Stimulated activated CD8-positive, alpha-beta memory T cell treated with anti-CD3 and anti-CD28 coated beads, Interleukin-7, amount 100 ng/mL, for 1 hour (primary cell): ENCODE measurements at places on chromosomes 12 and 14.

GRCh38 chr14:105165134-105165704 lies 3.4 kb downstream of the JAG2 start:
- no peak for DNase-seq

- no peak for DNase-seq
These were observed 33.1 kb upstream of the MMP19 start for GRCh38 chr12:55875704-55876467.

DNA sequence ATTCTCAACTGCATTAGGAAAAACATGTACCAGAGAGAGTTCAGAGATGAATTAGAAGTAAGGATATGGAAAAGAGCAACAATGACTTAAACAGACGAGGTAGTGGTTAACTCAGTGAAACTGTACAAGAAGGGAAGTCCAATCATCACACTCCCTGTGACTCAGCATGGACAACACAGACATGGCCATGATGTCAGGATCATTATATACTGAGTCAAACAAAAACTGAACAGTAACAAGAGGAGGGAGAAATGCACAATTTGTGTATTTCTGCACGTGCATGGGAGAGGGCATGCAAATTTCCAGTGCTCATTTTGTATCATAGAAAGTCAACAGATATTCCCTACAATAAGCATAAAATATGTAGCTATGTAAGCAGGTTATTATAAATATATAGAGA lies 1037.8 kb downstream of the BCL11B start:
- DNase-seq = no peak

DNA sequence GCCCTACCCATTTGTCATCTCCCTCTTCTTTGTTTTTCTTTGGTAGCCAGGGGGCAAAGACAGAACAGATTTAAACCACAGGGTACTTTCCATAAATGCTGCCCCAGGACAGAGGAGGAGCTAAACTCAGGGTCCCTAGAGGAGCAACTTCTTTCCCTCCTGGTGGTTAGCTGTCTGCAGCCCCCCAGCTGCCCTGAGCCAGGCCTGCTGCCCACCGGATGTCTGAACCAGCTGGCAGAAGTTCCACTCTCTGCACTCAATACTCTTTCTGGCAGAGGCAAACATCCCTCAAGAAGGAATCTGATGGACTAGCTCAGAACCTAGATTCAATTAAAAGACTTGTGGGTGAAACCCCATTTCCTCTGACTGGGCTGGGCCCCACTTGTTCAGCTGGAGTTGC lies 10.7 kb downstream of the VDR start:
- DNase-seq = no peak

- DNase-seq = no peak
These were observed 239.7 kb downstream of the EMP1 start for GRCh38 chr12:13436182-13436581.

DNA sequence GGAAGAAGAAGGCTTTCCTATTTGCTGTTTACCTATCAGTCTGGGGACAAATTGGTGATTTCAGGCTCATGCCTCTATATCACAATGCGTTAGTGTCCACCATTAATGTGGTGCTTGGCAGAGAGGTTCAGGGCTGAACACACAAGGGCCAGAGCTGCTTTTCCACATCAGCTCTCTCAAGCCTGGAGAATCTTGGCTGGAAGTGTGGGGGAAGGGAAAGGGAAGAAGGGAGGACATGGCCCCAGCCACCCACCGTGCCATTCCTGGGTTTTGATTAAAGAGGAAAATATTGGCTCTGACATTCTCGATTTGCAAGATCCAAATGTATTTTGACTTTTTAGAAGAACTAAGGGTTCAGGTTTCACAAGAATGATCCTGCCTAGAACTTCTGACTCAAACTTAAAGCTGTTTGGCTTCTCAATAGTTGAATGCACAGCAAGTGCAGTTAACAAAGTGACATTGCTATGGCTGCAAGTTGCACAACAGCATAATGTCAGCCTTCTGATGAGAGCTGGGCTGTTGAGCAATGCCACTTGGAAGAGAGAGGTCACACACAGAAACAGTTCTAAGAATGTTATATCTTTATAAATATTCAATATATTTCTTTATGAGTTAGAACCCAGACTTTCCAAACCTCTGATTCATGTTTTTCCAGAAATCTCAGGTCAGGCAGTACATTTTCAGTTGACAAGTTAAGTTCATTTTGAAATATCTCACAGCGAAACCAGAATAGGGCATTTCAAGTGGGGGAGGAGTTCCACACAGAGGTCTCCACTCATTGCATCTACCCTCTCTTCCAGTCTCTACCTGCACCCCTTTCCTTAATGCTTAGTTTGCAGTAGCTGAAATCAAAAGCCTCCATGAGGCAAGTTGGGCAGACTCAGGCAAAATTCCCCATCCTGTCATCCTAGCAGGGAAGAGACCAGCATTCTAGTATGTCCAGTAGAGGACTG lies 25.3 kb downstream of the IGF1 start:
- no peak for DNase-seq
